ENCODE measurements at places on chromosomes 12 and 14.

GRCh38 chr12:94563286-94563685 is 87.1 kb downstream of the TMCC3 start:
- no peaks in the 10 kb centered on the region for H3K4me1 ChIP-seq
- no peaks in the 10 kb centered on the region for H3K36me3 ChIP-seq
- H3K4me3 ChIP-seq: no peak overlapping the region
- DNase-seq: no peak

- H3K36me3 ChIP-seq: peaks cover 36% of the 10 kb centered on the region
- peaks cover 5% of the 10 kb centered on the region for H3K4me1 ChIP-seq
- H3K27me3 ChIP-seq: no peaks in the 10 kb centered on the region
- H3K4me3 ChIP-seq: no peak overlapping the region
- DNase-seq: no peak
Measured at GRCh38 chr12:3655328-3655900, 97.5 kb downstream of the CRACR2A start.

DNA sequence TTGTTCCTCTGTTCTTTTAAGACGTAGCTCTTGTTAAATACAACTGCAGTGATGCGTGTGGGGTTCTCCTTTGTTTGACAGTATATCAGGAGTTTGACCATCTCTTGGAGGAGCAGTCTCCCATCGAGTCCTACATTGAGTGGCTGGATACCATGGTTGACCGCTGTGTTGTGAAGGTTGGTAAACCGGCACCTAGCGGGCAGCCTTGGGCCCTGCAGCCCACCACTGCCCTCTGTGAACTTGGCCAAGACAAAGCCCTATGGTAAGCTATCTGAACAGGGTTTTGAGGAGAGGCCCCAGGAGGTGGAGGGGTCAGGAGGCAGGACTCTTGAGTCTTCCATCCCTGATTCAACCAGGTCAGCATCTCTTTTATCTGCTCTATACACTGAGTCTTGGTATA is 54.6 kb upstream of the RIC8B start:
- DNase-seq: no peak
- no peak overlapping the region for H3K4me3 ChIP-seq
- no peaks in the 10 kb centered on the region for H3K27me3 ChIP-seq
- no peaks in the 10 kb centered on the region for H3K4me1 ChIP-seq
- no peaks in the 10 kb centered on the region for H3K36me3 ChIP-seq
- H3K27ac ChIP-seq: no peak overlapping the region

DNA sequence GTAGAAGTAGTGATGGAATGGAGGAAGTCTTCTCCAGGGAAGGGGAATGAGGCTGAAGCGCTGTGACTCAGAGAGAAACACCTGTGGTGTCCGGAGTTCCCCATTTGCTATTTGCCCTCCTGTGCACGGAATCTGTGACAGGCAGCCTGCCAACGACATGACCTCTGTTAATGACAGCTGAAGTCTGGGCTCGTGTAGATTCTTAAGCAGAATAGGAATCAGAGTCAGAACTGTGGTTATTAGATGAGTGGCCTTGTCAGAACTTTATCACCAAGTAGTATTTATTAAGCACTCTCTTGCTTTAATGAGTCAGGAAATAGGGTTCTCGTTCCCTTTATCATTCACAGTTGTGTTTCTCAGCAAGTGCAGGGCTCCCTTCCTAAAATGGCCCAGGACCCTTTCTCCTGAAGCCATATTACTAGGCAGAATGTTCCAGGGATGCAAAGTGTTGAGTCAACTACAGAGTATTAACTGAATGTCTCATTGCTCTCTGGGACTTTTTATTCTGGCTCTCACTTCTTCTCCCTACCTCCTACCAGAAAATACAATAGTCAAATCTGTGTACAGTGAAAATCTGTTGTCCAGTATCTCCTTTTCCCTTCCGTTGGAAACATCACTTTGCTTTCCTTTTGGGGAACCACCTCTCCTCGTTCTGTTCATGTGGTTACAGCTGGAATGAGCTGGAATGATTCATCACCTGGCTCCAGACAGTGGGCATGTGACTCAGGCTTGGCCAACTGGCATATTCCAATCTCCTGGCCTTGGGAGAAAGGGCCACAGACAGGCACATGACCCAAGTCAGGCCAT is 77.8 kb upstream of the MAX start:
- peak; percentile 59 for DNase-seq
- peaks cover 6% of the 10 kb centered on the region for H3K36me3 ChIP-seq
- H3K27ac ChIP-seq: peak overlapping the region; percentile 16
- H3K27me3 ChIP-seq: no peaks in the 10 kb centered on the region
- H3K4me3 ChIP-seq: no peak overlapping the region

GRCh38 chr14:102591372-102591943 is 991 bp upstream of the RCOR1 start:
- H3K27me3 ChIP-seq: peaks cover 5% of the 10 kb centered on the region
- peak; percentile 20 for DNase-seq
- H3K36me3 ChIP-seq: peaks cover 6% of the 10 kb centered on the region
- peak overlapping the region; percentile 81 for H3K27ac ChIP-seq
- H3K4me3 ChIP-seq: peak overlapping the region; percentile 80
- H3K4me1 ChIP-seq: peaks cover 27% of the 10 kb centered on the region

DNA sequence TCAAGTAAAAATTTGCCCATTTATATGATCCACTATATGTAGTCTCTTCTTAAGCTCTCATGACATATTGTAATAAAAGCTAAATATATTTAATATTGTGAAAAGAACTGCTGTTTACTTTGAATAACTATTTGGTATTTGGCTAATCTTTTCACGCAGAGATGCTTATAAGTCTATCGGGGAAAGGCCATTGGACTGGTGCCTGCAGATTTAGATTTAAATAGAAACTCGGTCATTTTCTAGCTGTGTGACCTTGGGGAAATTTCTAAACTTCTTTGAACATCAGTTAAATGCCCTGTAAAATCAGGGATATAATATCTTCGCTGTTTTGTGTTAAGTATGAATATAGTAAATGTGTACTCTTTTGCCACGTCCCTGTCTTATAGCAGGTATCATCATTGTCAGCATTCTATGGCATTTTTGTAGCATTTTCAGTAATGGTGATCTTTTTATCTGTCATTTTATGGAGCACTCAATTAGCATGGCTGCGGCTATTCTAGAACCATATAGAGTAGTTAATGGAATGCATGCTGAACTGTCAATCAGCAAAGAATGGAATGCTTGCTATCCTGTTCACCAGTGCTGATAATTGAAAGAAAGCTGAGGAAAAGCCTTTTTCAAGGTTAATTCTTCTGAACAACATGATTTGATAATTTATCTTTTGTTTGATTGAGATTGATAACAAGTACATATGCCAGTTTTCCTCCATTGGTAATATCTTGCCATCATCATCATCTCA is 181.2 kb downstream of the TMTC2 start:
- no peak for DNase-seq
- peaks cover 9% of the 10 kb centered on the region for H3K4me1 ChIP-seq
- H3K36me3 ChIP-seq: no peaks in the 10 kb centered on the region

DNA sequence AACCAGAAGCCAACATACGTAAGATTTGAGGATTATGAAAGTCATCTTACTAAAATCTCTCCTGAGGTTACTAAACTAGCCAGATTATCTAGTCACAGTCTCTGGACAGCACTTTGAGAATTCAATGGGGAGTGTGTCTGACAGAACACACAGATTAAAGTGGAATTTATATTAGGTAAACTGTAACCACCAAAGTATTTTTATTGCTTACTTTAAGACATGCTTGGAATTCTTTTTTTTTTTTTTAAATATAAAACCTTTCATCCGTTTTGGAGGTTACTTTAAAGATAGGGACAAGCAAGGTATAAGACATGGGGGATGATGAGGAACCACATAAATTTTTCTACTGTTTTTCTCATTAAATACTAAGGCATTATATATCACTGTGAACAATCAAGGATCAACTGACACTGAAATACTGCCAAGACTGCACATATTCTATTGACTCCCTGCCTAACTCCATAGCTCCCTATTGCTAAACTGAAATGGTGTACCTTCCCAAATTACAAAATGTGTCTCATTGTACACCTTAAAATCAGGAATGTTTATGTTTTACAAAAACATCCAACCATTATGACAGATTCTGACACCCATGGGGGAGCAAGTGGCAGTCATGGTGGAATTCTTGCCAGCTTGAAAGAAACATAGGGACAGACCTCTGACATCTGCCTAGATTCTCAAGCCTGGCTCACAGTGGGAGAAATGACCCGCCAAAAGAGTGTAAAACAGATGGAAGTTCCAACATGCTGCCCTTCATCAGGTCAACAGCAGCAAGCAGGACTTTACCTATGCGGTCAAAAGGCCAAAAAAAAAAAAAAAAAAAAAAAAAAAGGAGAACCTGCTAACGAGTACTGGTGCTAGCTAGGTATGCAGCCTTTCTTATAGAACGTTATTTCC is 239.3 kb downstream of the MED13L start:
- no peak overlapping the region for H3K4me3 ChIP-seq
- H3K27me3 ChIP-seq: no peaks in the 10 kb centered on the region
- peaks cover 5% of the 10 kb centered on the region for H3K4me1 ChIP-seq
- DNase-seq: no peak
- H3K27ac ChIP-seq: no peak overlapping the region

DNA sequence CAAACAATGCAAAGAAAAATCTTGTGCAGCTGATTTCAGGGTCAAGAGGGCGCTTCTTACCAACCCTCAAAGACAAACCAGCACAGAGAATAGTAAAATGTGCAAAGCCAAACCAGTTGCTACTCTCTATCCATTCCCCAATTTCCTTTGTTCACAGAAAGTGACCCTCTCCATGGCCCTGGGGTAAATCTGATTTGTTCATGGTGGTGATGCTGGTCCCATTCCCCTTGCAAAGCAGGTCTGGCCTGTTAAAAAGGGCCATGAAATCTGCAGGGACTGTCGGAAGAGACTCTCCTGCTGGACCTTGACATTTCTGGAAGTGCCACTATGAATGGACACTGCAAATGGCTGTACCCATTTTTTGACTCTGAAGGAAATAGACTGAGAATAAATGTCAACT is 113.5 kb downstream of the HMGA2 start:
- H3K27ac ChIP-seq: no peak overlapping the region
- peaks cover 6% of the 10 kb centered on the region for H3K27me3 ChIP-seq
- H3K4me1 ChIP-seq: no peaks in the 10 kb centered on the region
- H3K4me3 ChIP-seq: no peak overlapping the region

- DNase-seq: no peak
- no peak overlapping the region for H3K4me3 ChIP-seq
- no peaks in the 10 kb centered on the region for H3K36me3 ChIP-seq
- no peak overlapping the region for H3K27ac ChIP-seq
Measured at GRCh38 chr12:95687937-95688336, 102.6 kb downstream of the NTN4 start.

- no peaks in the 10 kb centered on the region for H3K4me1 ChIP-seq
- H3K27ac ChIP-seq: no peak overlapping the region
- DNase-seq: no peak
- H3K4me3 ChIP-seq: no peak overlapping the region
- peaks cover 27% of the 10 kb centered on the region for H3K36me3 ChIP-seq
Measured at GRCh38 chr12:119693511-119693910, 25.6 kb downstream of the PRKAB1 start.

GRCh38 chr12:80710727-80711449 is 3.5 kb downstream of the MYF6 start:
- no peak overlapping the region for H3K4me3 ChIP-seq
- DNase-seq: no peak
- H3K27ac ChIP-seq: no peak overlapping the region
- peaks cover 78% of the 10 kb centered on the region for H3K27me3 ChIP-seq
- no peaks in the 10 kb centered on the region for H3K36me3 ChIP-seq

DNA sequence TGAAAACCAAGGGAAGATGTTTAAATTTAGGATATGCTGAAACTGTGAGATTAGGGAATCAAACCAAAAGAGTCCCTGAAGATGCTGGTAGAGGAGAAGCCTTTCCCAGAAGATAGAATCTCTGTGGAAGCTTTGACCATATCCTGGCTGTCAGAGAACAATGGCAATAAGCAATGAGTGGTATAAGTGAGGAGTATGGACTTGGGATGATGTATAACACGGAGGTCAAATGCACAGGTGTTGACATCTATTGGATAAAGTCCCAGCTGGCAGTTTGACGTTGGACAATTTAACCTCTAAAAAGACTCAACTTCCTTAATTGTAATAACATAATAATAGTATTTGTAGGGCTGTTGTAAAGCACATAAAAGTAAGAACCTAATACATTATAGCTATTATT is 30.1 kb upstream of the CLEC14A start:
- no peak overlapping the region for H3K4me3 ChIP-seq
- no peaks in the 10 kb centered on the region for H3K4me1 ChIP-seq
- no peaks in the 10 kb centered on the region for H3K36me3 ChIP-seq
- H3K27me3 ChIP-seq: no peaks in the 10 kb centered on the region
- DNase-seq: no peak

- no peaks in the 10 kb centered on the region for H3K4me1 ChIP-seq
- DNase-seq: no peak
- H3K27me3 ChIP-seq: no peaks in the 10 kb centered on the region
- H3K27ac ChIP-seq: no peak overlapping the region
- H3K36me3 ChIP-seq: no peaks in the 10 kb centered on the region
- no peak overlapping the region for H3K4me3 ChIP-seq
Measured at GRCh38 chr12:83432176-83432719, 745.5 kb downstream of the TMTC2 start.

DNA sequence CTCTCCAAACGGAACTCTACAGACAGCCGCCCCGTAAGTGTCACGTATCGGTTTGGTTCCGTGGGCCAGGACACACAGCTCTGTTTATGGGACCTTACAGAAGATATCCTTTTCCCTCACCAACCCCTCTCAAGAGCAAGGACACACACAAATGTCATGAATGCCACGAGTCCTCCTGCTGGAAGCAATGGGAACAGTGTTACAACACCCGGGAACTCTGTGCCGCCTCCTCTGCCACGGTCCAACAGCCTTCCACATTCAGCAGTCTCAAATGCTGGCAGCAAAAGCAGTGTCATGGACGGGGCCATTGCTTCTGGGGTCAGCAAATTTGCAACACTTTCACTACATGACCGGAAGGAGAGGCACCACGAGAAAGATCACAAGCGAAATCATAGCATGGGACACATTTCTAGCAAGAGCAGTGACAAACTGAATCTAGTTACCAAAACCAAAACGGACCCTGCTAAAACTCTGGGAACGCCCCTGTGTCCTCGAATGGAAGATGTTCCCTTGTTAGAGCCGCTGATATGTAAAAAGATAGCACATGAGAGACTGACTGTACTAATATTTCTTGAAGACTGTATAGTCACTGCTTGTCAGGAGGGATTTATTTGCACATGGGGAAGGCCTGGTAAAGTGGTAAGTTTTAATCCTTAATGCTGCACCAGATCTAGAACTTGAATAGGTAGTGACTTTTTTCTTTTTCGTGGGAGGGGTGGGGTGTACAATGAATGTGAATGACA is 69.7 kb downstream of the WDR20 start:
- H3K27ac ChIP-seq: no peak overlapping the region
- peaks cover 10% of the 10 kb centered on the region for H3K36me3 ChIP-seq
- no peaks in the 10 kb centered on the region for H3K4me1 ChIP-seq
- no peak for DNase-seq
- H3K27me3 ChIP-seq: no peaks in the 10 kb centered on the region
